ENCODE measurements at places on chromosomes 5 and 9.

DNA sequence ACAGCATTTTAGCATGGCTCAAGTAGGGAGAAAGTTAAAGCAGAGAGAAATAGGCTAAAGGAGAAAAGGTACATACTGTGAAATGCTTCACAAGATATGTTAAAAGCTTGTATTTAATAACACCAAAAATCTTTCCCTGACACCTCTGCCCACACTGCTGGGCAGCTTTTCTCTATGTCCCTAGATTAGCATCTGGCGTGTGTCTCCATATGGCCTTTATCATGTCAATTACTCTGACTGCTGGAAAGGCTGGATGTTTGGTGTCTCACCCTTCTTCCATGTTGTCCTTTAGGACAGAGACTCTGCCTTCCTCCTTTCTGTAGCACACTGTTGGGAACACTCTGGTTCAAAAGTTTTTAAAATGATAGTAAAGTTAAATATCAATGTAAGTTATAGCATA, 122.5 kb downstream of the OXCT1 start:
- no peak for DNase-seq

GRCh38 chr9:137916540-137916939, 39.0 kb downstream of the CACNA1B start:
- no peak for DNase-seq

GRCh38 chr9:135479469-135480052, at the start of gene PPP1R26:
Gene PPP1R26 (plus strand): TSS chr9:135479782. CDS start chr9:135484511, 4,729 bp downstream.
- no peak for DNase-seq

- no peak for DNase-seq
Observed at GRCh38 chr5:79436224-79436623, 77.7 kb downstream of the HOMER1 start.

- no peak for DNase-seq
Observed at GRCh38 chr5:101643794-101644193, 652.3 kb downstream of the SLCO4C1 start.

- no peak for DNase-seq
Observed at GRCh38 chr5:52838326-52839015, 50.8 kb downstream of the ITGA1 start.

- DNase-seq, result no peak
Observed at GRCh38 chr5:168826246-168826725, 247.1 kb upstream of the PANK3 start.

DNA sequence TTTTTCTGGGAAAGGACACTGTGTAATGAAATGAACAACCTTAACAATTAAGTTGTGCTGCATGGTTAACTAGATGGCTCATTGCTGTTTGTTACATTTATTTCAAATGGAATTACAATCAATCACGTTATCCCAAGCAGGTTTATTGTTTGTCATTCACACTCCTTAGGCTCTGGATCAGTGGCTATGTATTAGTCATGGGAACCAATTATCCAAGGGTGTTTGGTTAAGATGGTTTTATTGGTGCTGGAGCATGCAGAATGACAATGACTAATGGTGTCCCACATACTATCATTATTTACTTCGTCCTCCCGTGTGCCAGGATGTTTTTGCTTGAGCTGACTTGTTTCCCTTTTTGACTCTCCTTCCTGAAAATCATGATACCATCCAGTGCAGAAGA, 10.6 kb upstream of the TRPC7 start:
- DNase-seq, result no peak

DNA sequence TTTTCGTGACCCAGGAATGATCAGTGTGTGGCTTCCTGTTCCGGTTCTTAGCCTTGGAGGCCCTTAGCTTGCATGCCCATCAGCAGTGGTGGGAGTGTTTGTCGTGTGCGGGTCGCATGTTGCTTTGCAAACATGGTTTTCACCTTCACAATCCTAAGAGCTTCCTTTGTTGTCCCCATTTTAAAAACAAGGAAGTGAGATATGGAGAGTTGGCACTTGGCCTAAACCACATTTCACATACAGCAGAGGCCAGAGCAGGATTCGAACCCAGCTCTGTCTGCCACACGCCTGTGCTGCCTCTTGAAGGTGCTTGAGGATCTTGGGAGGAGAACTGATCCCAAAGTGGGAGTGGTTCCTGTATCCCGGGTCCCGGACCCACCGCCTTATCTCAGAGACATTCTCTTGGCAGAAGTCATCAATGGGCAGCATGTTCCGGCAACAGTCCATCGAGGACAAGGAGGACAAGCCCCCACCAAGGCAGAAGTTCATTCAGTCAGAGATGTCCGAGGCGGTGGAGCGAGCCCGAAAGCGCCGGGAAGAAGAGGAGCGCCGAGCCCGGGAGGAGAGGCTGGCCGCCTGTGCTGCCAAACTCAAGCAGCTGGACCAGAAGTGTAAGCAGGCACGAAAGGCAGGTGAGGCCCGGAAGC, 38.2 kb upstream of the POMT1 start:
- DNase-seq, result no peak

- no peak for DNase-seq
Observed at GRCh38 chr9:134493461-134494272, 147.9 kb upstream of the COL5A1 start.

- no peak for DNase-seq
Observed at GRCh38 chr9:16202914-16203728, 650.3 kb downstream of the CCDC171 start.

DNA sequence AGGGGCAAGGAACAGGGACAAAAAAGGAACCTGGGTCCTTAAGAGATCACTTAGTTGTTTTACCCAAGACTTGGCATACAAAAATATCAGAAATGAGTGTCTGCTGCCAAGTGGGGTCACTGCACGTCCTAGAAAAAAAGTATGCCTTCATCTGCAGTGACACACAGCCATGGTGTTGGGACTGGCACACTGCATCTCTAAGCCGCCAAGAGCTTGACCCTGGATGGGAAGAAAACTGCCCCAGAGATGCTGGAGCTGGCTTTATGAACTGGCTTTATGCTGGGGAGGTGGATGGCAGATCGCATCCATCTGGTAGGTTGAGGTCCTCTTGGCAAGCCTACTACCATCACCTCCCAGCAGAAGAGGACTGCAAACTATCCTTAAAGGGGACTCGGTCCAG, 51.7 kb downstream of the IRF1 start:
- DNase-seq, result no peak

GRCh38 chr9:4435197-4435596, 55.1 kb upstream of the SLC1A1 start:
- DNase-seq, result no peak

DNA sequence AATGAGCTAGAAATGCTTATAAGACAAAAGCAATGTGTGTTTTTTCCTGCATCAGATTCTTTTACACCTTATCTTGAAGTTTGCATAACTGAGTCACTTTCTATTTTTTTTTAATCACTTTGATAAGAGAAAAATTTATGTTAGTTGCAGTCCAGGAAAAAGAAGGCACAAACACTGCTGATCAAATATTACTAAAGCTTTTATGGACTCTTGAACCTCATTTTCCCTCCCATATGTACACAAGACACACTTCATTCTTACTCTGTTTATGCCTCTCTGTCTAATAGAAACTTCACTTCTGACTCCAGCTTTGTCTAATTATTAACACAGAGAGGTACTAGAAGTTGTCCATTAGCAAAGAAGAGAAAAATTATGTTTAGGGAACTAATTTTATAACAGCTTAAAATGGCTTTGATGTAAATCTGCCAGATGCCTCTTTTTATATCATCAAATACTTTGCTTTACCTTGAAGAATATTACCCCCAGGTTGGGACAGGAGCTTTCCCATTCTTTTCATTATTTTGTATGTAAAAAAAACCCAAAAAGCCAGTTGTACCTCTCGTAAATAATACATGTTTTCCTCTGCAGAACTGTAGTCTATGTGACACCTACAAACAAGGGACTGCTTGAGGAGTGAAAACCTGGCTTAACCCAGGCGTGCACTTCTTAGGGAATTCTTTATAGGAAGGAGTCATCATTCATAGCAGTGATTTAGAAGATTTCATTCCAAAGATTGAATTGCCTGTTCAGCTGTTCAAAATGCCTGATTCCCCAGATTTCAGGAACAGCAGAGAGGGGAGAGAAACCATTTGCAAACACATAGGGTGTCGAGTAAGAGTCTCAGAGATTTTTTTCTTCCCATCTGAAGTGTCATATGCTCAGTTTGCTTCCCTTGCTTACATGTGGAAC, 72.6 kb downstream of the DAPK1 start:
- no peak for DNase-seq

- no peak for DNase-seq
Observed at GRCh38 chr5:108560581-108560980, 178.7 kb upstream of the FBXL17 start.

DNA sequence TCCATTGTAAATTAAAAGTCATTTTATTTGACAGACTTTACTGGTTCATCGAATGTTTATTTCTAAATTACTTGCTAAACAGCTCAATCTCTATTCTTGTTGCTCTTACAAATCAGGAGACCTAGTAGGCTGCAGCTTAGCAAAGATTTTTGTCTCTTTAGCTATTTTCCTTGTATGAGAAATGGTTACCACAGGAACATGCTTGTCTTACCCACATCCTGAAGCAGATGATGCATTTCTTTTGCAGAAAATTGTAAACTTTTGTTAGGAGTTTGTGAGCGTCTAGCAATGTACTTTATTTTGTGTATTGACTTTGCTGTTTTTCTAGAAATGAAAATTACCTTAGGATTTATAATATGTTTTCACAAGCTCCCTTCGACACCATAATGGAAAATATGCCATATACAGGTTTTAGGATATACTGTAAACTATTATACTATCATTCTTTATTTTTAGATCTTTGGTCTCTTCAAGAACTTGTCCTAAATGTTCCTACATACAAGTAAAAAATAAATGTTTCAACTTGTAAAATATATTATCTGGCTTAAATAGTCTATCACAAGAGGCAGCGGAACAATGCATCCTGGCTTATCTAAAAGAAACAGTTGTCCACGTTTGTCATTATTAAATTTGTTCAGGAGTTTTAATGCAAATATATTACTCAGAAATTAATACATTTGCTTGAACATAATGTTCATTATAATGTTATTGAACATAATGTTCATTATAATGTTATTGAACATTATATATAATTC, 54.1 kb downstream of the SPEF2 start:
- no peak for DNase-seq

GRCh38 chr9:109138421-109138820, 18.7 kb upstream of the TMEM245 start:
- no peak for DNase-seq

GRCh38 chr5:93302711-93303110, 278.3 kb downstream of the NR2F1-AS1 start:
- DNase-seq, result no peak

GRCh38 chr5:43312076-43312661, 1.0 kb downstream of the HMGCS1 start:
- DNase-seq, result no peak

- DNase-seq, result no peak
Observed at GRCh38 chr9:130912932-130913598, 16.5 kb upstream of the QRFP start.

GRCh38 chr9:89676281-89676680, 71.5 kb downstream of the GADD45G start:
- DNase-seq, result no peak

DNA sequence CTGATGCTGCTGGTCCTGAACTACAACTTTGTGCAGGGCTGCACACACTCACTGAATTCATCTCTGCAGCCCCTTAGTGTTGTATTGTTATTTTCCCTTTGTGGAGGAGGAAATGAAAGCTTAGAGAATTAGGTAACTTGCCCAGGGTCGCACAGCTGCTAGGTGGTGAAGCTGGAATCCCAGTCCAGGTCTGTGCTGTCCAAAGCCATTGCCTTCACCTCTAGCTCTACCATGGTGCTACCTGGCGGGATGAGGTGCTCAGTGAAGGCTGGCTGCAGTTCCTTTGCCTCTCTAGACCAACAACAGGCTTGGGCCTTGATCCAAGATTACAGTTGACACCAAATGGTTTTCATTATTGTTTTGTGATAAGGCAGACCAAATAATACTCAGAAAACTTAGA, 177.8 kb upstream of the PITX1 start:
- no peak for DNase-seq

DNA sequence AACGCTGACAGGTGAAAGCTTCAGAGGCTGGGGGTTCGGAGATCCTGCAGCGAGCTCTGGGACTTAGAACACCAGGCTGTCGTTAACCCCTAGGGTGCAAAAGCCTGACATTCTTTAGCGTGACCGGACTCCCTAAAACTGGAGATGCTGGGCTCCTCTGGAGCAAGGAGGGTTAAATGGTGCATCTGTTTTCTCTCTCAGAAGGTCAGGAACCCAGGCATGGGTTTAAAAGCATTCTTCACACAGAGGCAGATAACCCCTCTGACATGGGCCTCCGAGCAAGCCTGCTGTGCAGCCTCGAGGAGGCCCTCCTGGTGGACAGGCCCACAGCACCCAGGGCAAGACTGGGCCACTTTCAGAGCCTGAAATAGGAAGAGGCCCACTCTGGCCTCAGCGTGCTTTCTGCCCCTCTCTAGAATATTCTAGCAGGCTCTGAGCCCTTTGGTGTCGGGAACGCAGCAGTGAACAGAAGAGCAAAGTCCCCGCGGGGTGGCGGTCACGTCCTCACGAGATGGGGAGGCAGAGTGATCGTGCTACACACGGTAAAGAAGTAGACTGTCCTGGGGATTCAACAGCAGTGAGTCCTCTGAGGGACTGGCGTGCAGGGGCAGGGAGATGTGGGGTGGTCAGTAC, 124.8 kb downstream of the COL23A1 start:
- DNase-seq, result no peak

GRCh38 chr9:125238915-125239446, 2.2 kb downstream of the HSPA5 start:
- no peak for DNase-seq

- no peak for DNase-seq
Observed at GRCh38 chr5:59360130-59360555, 533.4 kb downstream of the PDE4D start.

- no peak for DNase-seq
Observed at GRCh38 chr5:89028595-89029285, 145.8 kb upstream of the MEF2C start.

DNA sequence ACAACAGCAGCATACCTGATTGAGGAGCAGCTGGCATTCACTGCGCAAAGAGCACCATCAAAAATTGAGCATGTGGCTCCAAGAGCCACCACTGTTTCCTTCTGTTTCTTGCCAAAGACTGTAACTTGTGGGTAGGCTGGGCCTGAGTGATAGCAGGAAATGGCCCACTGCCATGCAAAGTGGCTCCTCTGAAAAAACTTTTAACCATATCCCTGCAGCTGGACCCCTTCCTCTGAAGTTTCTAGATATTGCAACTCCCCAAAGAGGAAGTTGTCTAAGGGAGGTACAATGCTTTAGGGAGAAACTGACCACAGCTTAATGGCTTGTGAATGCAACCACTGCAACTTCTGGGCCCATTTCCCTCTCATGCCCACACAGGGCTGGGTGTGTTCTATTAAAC, 355.4 kb upstream of the PDE4D start:
- DNase-seq, result no peak

DNA sequence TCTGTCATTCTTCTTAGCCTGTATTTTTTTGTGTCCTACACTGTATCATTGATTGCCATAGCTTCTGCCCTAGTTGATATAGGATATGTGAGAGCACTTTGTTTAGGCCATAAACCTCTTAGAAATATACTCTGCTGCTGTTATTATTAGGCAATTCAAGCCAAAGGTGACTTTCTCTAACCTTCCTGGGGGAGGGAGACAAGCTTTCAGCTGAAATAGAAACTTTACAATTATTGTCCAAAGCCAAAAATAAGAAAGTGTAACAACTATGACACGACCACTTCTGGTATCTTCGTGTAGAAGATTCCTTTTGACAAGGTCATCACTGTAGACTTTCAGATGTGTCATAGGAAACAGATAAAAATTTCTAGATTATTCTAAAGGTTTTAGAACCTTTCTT, 12.2 kb upstream of the CSNK1A1 start:
- DNase-seq, result no peak

All from GM12892 (cell line).